ENCODE measurements at places on chromosomes 1 and 21.

DNA sequence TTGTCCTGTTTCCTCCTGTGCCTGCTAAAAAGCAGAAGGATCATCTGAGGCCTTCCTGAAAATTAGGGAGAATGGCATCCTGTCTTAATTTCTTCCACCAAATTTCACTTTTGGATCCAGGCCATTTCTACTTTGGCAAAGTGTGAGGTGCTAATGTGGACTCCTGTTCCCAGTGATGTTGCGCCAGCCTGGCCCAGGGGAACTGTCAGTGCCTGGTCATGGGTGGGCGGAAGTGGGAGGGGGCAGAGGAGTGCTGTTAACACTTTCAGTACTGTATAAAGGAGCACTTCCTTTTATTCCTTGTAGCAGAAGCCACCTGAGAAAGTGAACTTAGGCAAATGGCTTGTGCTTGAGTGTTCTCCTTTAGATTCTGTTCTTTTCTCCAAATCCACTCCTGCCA is 19.9 kb downstream of the ELAPOR1 start:
- no peak for DNase-seq

DNA sequence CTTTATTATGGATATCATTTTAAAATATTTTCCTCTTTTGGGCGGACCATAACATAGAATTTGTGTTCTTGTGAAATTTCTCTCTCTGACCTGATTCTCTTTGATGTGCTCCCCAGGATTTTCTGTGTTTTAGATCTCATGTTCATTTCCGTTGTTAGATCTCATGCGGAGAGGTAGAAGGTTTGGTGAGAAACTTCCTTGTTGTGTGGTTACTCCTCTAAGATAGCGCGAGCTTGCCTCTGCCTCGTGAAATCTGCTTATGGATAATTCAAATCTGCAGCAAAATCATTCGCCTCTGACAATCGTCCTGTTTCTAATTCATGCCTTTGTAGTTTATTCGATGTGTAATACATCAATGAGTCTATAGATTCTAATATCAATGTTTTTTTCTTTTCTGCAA is 580.4 kb downstream of the USP25 start:
- DNase-seq, result no peak

GRCh38 chr21:44461464-44462001 is 6.2 kb downstream of the LRRC3 start:
- DNase-seq, result no peak

- no peak for DNase-seq
Observed at GRCh38 chr21:17427157-17427556, 85.7 kb upstream of the CXADR start.

GRCh38 chr21:44010429-44010828 is 1.7 kb upstream of the TRAPPC10 start:
- DNase-seq, result no peak

DNA sequence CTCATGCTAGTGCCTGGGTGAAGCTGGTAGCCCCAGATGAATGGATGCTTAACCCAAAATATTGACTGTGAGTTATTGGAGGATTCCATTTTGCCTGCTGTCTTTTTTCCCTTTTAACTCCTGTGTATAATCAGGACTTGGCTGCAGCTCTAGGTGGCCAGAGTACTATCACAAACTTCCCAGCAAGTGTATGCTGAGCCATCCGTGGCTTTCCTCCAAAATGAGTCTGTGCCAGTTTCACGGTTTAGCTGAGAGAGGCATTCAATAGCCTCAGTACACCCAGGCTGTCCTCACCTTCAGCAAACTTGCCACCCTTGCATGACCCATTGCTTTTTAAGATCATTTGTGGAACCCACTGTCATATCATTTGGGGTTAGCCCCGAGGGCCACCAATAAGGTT is 5.3 kb upstream of the DPT start:
- no peak for DNase-seq

- DNase-seq, result no peak
Observed at GRCh38 chr1:94244816-94245215, 7.4 kb upstream of the ARHGAP29 start.

- no peak for DNase-seq
Observed at GRCh38 chr1:65840683-65841082, 48.0 kb downstream of the PDE4B start.

- peak; percentile 42 for DNase-seq
Observed at GRCh38 chr1:232428786-232429530, 201.0 kb downstream of the SIPA1L2 start.

- DNase-seq, result no peak
Observed at GRCh38 chr1:110005971-110006370, 21.4 kb downstream of the AHCYL1 start.

GRCh38 chr1:48442864-48443619 is 29.0 kb downstream of the SPATA6 start:
- DNase-seq, result no peak

- DNase-seq, result no peak
Observed at GRCh38 chr1:100874433-100874832, 20.2 kb downstream of the EXTL2 start.

DNA sequence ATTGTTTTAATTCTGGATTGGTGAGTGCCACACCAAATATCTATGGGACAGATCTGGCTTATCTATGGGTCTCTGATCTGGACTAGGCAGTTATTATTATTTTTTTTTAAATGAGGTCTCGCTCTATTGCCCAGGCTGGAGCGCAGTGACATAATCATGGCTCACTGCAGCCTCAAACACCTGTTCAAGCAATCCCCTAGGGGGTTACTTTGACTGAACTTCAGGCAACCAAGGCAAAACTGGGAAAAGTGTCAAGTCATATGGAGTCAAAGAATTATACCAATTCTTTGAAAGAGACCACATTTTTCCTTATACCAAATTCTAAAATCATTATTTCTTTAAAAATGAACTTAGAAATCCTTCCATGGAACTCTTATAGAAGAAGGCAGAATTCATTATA is 129.1 kb upstream of the HOOK1 start:
- DNase-seq, result no peak

DNA sequence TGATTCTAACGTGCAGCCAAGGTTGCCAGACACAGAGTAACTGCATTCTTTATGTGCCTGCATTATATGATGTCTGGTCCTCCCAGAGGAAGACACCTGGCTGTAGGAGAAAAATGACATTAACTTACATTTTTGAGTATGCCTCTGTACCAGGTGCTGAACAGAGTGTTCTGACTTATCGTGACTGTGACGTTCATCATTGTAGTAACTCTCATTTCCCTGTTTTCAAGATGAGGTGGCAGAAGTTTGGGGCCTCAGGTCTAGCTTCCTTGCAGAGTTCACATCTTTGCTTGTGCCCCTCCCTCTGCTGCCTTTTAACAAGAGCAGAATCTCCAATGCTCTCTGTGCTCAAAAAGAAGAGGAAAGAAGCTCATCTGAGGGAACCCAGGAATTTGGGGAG is 488.0 kb downstream of the AJAP1 start:
- DNase-seq, result no peak

DNA sequence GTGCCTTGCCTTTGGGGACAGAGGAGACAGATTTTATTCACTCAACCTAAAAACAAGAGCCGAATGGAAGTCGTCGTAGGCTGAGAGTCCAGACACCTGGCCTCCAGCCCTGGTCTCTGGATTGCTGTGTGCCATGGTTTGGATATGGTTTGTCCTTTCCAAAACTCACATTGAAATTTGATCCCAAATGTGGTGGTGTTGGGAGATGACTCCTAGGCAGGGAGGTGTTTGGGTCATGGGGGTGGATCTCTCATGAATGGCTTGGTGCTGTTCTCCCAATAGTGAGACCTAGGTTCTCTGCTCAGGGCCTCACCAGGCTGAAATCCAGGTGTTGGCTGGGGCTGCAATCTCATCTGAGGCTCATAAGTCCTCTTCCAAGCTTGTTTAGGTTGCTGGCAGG is 75.5 kb downstream of the FOXD2 start:
- no peak for DNase-seq

DNA sequence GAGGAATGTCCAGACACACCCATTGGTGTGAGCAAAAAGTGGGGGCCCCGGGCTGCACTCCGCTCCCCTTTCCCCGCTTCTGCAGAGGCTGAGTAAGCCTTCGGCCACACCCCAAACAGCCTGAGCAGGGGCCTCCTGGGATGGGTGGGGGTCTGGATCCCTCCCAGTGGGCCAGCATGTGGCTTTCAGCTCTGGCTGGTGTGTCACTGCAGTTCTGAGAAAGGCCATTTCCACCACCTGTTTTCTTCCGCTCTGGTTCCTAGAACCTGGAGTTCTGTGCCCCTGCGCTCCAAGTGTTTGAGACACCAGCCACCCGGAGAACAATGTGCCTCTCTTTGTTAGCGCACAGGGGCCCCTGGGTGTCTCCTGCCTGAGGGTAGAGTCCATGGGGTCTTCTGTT is 30.9 kb downstream of the SLC37A1 start:
- no peak for DNase-seq

DNA sequence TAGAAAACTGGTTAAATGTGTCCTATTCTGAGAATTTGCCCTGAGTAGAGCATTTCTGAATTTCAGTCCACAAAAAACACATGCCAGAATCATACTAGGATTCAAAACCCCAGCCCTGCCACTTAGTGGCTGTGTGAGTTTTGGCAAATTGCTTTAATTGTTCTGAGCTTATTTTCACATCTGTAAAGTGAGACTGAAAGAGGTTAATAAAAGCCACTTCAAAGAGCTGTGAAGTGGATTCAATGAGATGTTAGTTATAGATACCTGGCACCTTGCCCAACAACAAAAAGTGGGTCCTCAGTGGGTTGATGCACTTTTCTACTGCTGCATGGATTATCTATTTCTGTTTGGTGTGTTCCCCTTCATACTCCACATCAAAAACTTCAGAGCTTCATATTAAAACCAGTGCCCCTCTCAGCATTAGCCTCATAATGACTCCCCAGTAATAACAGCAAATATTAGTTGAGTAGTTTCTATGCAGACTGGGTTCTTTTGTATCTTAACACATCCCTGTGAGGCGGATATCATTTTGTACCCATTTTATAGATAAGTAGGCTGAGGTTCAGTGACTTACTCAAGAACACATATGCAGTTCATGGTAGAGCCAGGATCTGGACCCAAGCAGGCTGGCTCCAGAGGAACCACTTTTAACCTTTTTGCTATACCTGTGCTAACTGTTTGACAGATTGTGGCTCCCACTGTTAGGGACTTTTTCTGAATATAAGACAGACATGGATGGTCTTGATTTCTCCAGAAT is 14.2 kb upstream of the ADORA3 start:
- no peak for DNase-seq

- no peak for DNase-seq
Observed at GRCh38 chr1:16969057-16969611, 11.3 kb downstream of the MFAP2 start.

- DNase-seq, result no peak
Observed at GRCh38 chr1:109259674-109260557, 10.6 kb downstream of the CELSR2 start.

DNA sequence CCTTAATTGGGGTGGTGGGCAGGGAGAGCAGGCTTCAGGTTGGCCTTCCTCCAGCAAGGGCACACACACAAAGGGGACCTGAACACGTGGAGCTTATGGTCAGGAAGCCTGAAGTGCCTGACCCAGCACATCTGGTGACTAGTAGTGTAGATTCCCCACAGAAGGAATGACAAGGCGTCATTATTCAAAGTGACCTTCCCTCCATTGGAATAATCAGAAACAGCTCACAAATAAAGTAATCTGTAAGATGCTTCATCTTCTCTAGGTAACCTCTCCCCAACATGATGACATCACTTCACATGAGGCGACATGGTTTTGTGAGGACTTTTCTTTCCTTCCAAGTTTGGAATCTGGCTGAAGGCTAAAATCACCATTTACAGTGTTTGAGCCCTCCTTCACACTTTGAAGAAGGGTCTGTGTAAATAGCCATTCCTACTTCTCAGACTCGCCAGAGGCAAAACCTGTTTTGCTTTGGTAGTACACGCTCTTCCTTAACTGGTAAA is 32.8 kb upstream of the ERG start:
- DNase-seq, result no peak

- no peak for DNase-seq
Observed at GRCh38 chr1:230201445-230201844, 134.4 kb downstream of the GALNT2 start.

- no peak for DNase-seq
Observed at GRCh38 chr1:8073112-8073855, 47.2 kb upstream of the ERRFI1 start.

GRCh38 chr1:226662642-226663326 is 76.3 kb downstream of the ITPKB start:
- peak; percentile 93 for DNase-seq

DNA sequence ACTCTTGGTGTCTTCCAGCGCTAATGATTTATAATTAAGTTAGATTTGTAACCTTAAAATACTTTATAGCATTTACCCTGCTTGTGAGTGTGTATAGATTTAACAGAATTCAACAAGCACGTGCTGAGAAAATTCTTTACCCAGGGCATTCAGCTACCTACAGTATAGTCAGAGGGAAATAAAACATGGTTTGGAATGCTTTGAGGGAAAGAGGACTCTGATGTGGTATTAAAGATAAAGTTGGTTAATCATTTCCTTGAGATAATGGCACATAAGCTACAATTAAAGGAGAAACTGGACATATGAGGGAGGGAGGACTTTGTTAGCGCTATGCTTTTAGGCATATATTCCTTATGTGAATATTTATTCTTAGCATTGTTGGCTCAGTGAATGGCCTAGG is 26.4 kb upstream of the IL12RB2 start:
- no peak for DNase-seq

- DNase-seq, result no peak
Observed at GRCh38 chr1:232754930-232755329, 50.3 kb upstream of the MAP10 start.

GRCh38 chr21:43269440-43269839 is 100.6 kb downstream of the CRYAA start:
- no peak for DNase-seq

GRCh38 chr21:25938658-25939395 is 204.1 kb downstream of the GABPA start:
- no peak for DNase-seq

- no peak for DNase-seq
Observed at GRCh38 chr1:88247666-88248065, 436.4 kb upstream of the PKN2 start.

GRCh38 chr1:53473463-53473862 is 14.3 kb downstream of the DMRTB1 start:
- DNase-seq, result no peak

- DNase-seq, result no peak
Observed at GRCh38 chr1:172477741-172478140, 33.9 kb upstream of the PIGC start.

DNA sequence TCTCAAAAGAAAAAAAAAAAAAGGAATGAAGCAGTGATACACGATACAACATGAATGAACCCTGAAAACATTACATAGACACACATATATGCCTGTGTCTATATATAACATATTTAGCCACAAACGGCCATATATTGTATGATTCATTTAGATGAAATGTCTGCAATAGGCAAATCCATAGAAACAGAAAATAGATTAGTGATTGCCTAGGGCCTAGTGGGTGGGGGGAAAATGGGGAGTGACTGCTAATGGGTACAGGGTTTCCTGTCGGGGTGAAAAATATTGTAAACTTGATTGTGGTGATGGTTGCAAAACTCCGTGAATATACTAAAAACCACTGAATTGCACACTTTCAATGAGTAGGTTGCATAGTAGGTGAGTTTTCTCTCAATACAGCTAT is 6.0 kb upstream of the H6PD start:
- no peak for DNase-seq

GRCh38 chr1:244762629-244763028 is 72.8 kb upstream of the COX20 start:
- DNase-seq, result no peak

GRCh38 chr1:231390071-231390470 is 32.0 kb downstream of the EGLN1 start:
- no peak for DNase-seq

All from hepatic stellate cell (primary cell).